ENCODE measurements at places on chromosomes 16 and 17.

GRCh38 chr17:44323359-44324091 is 1.1 kb downstream of the SLC25A39 start:
- no peak for DNase-seq

- DNase-seq: no peak
These were observed 22.9 kb downstream of the ABR start for GRCh38 chr17:1156864-1157263.

- DNase-seq: no peak
These were observed 126.9 kb downstream of the SPACA3 start for GRCh38 chr17:33118391-33119075.

GRCh38 chr17:67708378-67708777 is 9.4 kb upstream of the NOL11 start:
- DNase-seq: no peak

- no peak for DNase-seq
These were observed at the start of gene ALOXE3 for GRCh38 chr17:8117980-8118768. ALOXE3 (minus strand) TSS chr17:8118514; CDS start chr17:8117990, 524 bp downstream.

DNA sequence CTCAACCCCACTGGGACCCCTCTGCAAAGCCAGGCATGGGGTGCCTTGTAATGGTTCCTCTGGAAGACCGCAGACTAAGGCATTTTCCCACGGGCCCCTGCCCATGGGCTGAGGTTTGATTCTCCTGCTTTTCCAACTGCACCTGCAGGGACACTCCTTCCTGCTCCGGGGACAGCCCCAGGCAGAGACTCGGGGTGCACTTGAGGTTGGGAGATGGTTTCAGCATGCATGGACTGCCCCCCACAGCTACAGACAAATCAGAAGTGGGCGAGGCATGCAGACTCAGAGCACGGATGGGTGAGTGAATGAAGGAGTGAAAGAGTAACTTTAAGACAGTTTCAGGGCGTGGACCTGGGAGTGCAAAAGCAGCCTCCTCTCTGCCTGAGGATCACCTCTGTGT is 87.9 kb upstream of the RPL38 start:
- no peak for DNase-seq
